GM19239 (cell line): ENCODE measurements at places on chromosomes 16 and 17.

- no peak for DNase-seq
Measured at GRCh38 chr16:13130586-13130985, 229.2 kb downstream of the SHISA9 start.

DNA sequence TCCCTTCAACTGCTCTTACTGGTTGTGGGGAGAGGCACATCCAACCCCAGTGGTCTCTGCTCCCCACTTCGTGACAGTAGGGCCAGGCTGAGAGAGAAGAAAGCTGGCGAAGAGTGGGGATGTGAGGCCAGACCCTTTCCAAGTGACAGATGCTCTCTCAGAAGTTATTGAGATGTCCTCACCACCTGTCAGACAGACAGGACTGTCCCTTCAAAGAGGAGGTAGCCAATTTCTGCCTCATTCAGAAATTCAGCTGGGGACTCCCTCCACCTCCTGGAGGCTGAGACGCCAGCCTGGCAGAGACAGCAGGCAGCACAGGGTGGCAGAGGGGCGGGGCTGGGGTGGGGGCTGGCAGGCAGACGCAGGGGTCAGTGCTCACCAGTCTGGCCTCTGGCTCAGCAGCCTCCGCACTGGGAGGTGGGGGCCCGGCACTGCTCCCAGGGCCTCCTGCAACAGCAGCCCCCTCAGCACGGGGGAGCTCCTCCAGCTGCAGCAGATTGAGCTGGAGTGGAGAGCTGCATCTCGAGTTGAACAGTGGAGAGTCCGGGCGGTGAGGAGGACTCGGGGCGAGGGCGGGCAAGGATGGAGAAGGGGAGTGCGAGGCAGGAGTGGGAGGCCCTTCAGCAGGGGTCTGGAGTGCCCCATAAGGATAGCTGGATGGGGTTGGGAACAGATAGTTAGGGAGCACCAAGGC lies 9.2 kb downstream of the PER1 start:
- no peak for DNase-seq

DNA sequence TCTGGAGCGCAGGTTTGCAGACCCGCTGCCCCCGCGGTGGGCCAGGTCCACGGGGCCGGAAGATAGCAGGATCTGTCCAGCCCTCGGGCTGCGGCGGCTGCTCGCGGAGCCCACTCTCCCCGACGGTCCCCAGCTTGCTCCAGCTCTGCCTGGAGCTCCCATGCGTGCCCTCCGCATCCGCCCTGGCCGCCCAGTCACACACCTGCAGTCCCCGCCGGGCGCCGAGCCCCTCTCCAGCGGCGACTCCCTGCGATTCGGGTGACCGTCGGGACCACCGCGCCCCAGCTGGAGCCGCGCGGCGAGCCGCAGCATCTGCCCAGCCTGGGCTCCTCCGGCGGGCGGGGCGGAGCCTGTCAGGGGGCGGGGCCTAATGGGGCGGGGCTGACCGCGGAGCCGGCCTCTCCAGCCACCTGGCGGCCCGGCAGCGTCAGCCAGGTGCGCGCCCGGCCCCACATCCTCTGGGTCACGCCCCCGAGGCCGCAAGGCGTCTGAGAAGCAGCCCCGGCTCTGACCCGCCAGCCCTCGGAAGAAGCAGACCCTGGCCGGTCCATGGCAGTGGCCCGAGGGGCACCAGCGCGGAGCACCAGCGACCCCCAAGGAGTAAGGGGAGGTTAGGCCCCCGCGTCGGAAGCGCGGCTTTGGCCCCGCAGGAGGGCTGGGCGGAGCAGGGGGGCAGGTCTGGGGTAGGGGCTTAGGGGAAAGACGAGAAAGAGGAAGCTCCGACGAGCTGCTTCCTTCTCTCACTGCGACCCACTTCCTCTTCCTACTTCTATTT lies at the start of gene PIK3R5:
TSS of gene PIK3R5 (minus strand) at position 314 of the 775 bp plus-strand sequence. CDS start 54,213 bp downstream, outside the sequence.
- peak; percentile 87 for DNase-seq

DNA sequence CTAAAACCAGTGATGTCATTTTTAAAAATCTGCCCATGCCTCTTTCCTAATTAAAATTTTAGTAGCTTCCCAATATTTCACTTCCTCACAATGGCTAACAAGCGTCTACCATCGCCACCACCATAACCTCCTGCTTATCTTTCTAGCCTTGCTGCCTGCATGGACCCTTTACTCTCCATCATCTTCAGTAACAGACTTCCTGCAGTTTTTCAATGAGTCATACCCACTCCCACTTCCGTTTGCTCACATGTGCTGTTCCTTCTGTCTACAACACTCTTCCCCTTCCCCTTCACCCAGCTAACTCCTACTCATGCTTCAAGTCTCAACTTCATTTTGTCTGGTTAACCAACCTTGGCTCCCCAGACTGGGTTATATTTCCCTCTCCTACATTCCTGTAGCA lies 12.8 kb upstream of the SKAP1 start:
- DNase-seq, result no peak

GRCh38 chr16:6722786-6723185 lies 609.9 kb upstream of the RBFOX1 start:
- no peak for DNase-seq

GRCh38 chr16:75216576-75216975 lies 2.2 kb upstream of the CTRB1 start:
- DNase-seq, result no peak

DNA sequence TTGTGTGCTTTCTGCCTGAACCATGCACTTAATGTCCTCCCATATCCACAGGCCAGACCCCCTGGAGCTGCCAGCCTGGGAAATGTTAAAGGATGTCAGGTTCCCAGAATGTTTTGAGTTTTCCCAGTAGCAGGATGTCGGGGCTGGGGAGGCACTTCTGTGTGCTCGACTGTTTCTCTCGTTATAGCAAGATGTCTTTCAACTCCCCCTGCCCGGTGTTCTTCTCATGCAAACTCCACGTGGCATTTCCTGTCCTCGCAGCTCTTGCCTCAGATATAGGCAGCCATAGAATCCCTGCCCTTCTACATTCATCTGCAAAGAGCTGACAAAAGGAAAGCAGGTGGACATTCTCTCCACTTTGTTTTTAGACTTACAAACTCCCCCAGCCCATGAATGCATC lies 457.2 kb upstream of the CDH11 start:
- DNase-seq, result no peak

GRCh38 chr17:82152556-82153294 lies 54.7 kb upstream of the FASN start:
- DNase-seq, result no peak

- no peak for DNase-seq
Measured at GRCh38 chr16:31148896-31149295, 970 bp downstream of the PRSS36 start.

GRCh38 chr16:14491861-14492529 lies 138.1 kb downstream of the PARN start:
- DNase-seq, result no peak

DNA sequence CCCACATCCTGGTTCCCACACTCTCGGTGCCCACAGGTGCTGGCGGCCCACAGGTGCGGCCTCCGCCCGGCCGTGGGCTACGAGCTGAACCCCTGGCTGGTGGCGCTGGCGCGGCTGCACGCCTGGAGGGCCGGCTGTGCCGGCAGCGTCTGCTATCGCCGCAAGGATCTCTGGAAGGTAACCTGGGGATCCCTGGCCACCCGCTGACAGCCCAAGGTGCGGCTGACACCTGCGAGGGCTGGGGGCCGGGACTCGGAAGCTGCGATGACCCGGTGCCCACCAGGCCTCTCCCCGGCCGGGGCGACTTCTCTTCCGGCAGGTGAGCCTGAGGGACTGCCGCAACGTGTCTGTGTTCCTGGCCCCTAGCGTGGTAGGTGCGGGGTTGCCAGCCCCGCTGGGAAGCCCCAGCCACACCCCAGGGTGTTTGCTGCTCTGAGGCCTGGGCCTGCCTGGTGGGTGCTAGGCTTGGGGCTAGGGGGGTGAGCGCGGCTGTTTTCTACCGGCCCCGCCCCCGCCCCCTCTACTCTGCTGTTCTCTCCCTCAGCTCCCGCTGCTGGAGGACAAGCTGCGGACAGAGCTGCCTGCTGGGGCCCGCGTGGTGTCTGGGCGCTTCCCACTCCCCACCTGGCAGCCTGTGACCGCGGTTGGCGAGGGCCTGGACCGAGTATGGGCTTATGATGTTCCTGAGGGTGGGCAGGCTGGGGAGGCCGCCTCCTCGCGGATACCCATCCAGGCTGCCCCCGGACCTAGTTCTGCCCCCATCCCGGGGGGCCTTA lies 1.0 kb downstream of the ANTKMT start:
- DNase-seq, result no peak

DNA sequence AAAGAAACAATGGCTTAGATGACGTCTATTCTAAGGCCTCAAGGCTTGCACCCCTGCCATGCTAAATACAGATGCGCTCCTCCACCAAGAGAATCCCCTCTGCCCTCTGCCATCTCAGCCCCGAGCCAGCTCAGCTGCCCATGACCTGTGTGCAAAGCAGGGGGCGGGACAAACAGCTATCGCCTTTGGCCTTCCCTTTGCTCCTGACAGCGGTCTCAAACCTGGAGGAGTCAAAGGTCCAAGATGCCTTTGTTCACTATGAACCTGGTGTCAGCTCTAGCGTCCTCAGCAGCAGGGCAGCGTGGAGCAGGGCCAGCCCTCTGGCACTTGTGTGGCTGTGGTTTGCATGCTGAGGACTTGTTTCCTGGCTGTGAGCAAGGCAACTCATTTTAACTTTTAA lies 12.3 kb downstream of the SLX4 start:
- no peak for DNase-seq

- DNase-seq, result no peak
Measured at GRCh38 chr17:57672971-57673370, 72.1 kb downstream of the CCDC182 start.

DNA sequence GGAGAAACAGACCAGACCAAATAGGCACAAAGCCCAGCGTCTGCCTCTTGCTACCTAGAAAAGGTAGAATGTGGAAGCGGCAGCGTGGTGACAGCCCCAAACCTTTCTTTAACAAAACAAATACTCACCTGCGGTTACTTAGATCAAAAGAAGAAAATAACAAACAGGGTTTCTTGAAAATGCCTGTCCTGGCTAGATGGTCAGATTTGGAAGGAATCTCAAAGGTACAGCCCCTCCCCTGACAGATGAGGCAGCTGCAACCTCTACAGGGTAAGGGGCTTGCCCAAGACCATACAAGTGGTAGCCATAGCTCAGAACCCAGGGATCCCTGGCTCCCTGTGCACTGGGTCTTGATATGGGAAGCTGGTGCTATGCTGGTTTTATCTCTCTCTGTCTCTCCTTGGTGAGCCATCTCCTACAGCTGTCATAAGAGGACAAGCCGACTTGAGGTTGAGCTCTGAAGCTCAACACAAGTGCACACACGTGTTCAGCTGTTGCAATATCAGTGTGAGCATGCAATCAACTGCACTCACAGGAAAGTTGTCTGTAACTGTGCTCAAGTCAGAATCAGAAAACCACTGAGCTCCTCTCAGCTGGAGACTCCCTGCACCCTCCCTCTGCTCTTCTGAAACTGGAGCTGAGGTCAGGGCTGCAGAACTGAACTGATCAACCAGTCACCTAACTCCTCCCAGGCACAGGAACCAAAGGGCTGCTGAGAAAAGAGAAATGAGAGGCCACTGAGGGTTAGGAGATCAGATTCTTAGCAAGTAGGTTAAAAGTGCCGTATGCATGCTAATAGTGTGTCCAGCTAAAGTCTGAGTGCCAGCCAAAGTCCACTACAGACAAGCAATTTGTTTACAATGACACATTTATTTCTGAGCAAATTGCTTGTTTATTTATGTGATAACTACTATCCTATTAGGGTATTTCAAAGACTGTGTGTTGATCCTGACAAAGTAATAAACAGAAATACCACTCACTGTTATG lies 6.1 kb upstream of the RNF157 start:
- peak; percentile 80 for DNase-seq

GRCh38 chr16:88848557-88848956 lies 8.2 kb downstream of the GALNS start:
- no peak for DNase-seq

- DNase-seq, result no peak
Measured at GRCh38 chr16:62741692-62742091, 705.5 kb upstream of the CDH8 start.

DNA sequence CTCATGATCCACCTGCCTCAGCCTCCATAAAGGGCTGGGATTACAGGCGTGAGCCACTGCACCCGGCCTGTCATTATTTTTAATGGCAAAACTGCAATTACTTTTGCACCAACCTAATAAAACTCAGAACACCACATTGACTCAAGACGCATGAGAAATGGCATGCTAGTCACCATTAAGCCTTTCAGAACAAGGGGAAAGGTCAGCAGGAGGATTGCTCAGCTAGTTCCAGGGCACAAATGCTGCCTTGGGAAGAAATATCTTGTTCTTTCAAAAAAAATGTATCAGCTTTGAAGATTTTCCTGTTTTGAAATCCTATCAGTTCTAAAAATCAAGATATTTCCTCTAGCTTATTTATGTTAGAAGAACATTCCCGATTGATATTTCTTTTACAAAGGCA lies 32.4 kb upstream of the CDYL2 start:
- DNase-seq, result no peak

GRCh38 chr16:86809458-86809955 lies 231.2 kb downstream of the FOXL1 start:
- no peak for DNase-seq

DNA sequence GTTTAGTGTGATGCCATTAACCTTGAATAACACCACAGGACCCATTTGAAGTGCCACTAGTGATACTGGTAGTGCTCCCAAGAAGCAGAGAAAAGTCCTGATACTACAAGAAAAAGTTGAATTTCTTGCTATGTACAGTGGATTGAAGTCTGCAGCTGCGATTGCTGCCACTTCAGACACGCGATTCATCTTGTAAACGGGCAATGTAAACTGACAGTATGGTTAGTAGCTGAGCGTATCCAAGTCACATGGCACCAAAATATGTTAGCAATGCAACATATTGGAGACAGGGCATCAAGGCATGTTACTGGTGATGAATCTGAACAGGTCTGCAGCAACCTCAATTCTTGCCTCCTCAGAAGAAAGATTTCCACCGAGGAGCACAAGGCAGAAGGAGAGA lies 238.9 kb downstream of the HS3ST3B1 start:
- no peak for DNase-seq

DNA sequence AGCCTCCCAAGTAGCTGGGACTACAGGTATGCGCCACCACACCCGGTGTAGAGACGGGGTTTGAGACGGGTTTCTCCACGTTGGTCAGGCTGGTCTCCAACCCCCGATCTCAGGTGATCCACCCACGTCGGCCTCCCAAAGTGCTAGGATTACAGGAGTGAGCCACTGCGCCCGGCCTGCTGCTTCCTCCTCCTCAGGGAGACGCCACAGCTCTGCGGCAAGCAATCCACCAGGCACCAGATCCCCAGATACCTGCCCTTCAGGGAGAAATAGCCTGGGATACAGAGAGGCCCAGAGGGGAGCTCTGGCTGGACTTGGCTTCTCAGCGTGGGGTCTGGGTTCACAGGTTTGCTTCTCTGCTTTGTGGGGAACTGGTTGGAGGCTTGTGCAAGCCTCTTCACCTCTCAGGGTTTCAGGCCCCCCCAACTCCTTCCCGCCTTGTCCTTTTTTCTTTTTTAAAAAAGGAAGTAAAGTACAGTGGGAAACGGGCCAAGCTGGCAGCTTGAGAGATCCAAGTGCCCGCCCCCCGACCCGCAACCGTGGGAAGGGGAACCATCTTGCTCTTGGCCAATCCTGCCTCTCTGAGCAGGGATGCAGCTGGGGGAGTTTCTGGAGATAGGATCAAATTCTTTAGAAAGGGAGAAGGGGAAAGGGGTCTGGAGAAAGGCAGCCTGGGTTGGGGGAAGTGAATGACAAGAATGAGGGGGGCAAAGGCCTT lies 2.6 kb upstream of the SPHK1 start:
- DNase-seq, result no peak
